ENCODE measurements at places on chromosomes 16 and 17. TPM values are rescaled to one million over a fixed set of nuclear protein-coding genes. Genes with fewer than 3 reads are reported as not detected.

The UNC13D gene
- 5.5 TPM for total RNA-seq

The ATP1B2 gene
- total RNA-seq, result 2.5 TPM

The CTRB2 gene
- total RNA-seq, result not detected

The CLEC3A gene
- not detected for total RNA-seq

The GPRC5C gene
- 30.2 TPM for total RNA-seq

The CCL4 gene
- total RNA-seq, result 0.81 TPM

The SLFN12 gene
- 4.9 TPM for total RNA-seq

The ATF7IP2 gene
- total RNA-seq, result 37.5 TPM

The IL32 gene
- total RNA-seq, result 39.1 TPM

The MBTD1 gene
- 4.7 TPM for total RNA-seq

The CRISPLD2 gene
- 8.4 TPM for total RNA-seq

The KREMEN2 gene
- total RNA-seq, result not detected

The MPO gene
- 0.08 TPM for total RNA-seq

The SHISA9 gene
- 0.14 TPM for total RNA-seq

The CCL3 gene
- not detected for total RNA-seq

The KRT25 gene
- total RNA-seq, result not detected

The PLLP gene
- total RNA-seq, result 4.0 TPM

The SOCS7 gene
- total RNA-seq, result 13.9 TPM

The PLK1 gene
- 0.98 TPM for total RNA-seq

The SP6 gene
- total RNA-seq, result 0.49 TPM

The MT1M gene
- 7.5 TPM for total RNA-seq

The EME1 gene
- 1.4 TPM for total RNA-seq
